Testis (tissue), 5 donors: ENCODE measurements at places on chromosomes 11 and 22. TPM values are rescaled to one million over a fixed set of nuclear protein-coding genes. Genes with fewer than 3 reads are reported as not detected.

- DNase-seq, result peak; percentile 55
These were observed at the start of gene PARVB for GRCh38 chr22:44024288-44024921. TSS of gene PARVB (plus strand) at chr22:44024302. CDS start at chr22:44024340, 38 bp downstream.

DNA sequence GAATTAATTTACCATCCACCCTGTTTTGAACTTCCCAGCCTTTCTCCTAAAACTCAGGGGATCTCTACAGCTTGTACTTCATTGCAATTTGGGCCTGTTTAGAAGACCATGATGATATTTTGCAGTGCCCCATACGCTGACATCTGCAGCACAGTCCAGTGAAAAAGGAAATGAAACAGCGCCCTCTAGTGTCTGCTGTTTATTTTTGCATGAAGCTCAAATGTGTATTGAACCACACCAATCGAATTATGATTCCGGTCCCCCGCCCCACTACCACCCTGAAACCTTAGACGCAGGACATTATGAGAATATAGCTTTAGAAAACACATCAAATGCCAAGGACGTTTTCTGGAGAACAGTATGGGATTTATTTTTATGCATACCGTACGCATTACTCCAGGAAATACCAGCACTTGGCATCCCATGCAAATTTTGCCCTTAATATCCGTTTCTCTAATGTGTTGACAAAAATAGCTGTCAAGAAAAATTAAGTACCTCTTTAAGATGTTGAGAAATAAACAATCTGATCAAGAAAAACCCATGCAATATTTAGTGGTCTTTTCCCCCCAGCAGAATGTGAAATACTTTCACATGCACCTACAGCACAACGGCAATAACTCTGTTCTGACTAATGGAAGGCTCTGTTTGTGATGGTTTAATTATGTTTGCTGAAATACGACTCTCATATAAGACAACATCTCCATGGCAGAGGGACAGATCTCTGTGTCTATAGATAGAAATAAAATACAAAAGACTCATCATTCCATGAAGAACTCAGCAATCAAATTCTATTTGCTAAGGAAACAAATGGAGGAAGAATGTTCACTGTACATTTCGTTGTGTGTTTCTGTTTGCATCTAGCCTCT, 93.9 kb downstream of the TECTA start:
- DNase-seq, result peak; percentile 80

- DNase-seq, result no peak
These were observed 16.2 kb upstream of the SHANK3 start for GRCh38 chr22:50656122-50657070.

- DNase-seq, result no peak
These were observed 11.4 kb upstream of the CAT start for GRCh38 chr11:34427186-34427805.

- peak; percentile 19 for DNase-seq
These were observed 1.1 kb downstream of the OSBP start for GRCh38 chr11:59614277-59615119.

DNA sequence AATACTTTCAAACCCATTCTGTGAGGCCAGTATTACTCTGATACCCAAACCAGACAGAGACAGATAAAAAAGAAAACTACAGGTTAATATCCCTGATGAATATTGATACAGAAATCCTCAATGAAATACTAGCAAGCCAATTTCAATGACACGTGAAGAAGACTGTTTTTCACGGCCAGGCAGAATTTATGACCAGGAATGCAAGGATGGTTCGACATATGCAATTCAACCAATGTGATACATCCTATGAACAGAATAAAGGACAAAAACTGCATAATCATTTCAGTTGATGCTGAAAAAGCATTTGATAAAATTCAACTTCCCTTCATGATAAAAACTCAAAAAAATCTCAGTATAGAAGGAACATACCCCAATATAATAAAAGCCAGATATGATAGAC, 44.5 kb downstream of the SLC22A24 start:
- DNase-seq, result no peak

DNA sequence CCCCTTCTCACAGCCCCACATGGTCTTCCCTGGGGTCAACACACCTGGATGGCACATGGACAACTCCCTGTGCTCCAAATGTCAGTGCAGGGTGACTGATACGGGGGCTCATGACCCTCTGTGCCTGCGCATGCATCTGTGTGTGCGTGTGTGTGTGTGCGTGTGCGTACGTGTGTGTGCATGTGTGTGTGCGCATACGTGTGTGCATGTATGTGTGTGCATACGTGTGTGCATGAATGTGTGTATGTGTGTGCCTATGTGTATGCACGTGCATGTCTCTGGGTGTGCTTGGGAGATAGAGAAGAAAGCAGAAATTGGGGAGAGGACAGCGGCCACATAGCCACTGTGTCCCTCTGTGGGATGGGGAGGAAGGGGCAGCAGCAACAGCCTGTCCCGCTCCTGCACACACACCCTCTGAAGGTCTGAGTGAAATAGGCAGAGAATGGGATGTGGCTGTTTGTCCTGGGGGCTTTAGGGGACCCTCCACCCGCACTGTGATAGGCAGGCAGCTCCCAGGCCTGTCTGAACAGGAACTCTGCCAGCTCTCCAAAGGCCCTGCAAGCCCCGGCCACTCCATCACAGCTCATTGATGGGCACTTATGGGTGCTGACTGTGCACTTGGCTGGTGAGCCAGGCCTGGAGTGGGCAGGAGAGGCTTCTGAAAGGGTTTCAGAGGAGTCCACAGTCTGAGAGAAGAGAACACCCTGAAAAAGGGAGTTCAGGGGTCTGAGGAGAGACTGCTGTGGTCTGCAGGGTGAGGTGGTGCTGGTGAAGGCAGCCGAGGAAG, 28.7 kb upstream of the PICK1 start:
- DNase-seq, result no peak

GRCh38 chr11:2741377-2742131, 41.8 kb upstream of the KCNQ1OT1 start:
- peak; percentile 23 for DNase-seq

GRCh38 chr11:50220651-50221050, 188.0 kb downstream of the OR4C45 start:
- DNase-seq, result no peak

Gene BTG4
- total RNA-seq, result 8.7 TPM

Gene KRTAP5-8
- 1.1 TPM for total RNA-seq

Gene MUC6
- 0.19 TPM for total RNA-seq
